Naive thymus-derived CD4-positive, alpha-beta T cell (primary cell): ENCODE measurements at places on chromosomes 1 and 21.
A peak's percentile ranks its signal among the peaks of the same experiment; 100 is the strongest.

- no peak for DNase-seq
Observed at GRCh38 chr1:236168716-236169429, 26.5 kb downstream of the GPR137B start.

DNA sequence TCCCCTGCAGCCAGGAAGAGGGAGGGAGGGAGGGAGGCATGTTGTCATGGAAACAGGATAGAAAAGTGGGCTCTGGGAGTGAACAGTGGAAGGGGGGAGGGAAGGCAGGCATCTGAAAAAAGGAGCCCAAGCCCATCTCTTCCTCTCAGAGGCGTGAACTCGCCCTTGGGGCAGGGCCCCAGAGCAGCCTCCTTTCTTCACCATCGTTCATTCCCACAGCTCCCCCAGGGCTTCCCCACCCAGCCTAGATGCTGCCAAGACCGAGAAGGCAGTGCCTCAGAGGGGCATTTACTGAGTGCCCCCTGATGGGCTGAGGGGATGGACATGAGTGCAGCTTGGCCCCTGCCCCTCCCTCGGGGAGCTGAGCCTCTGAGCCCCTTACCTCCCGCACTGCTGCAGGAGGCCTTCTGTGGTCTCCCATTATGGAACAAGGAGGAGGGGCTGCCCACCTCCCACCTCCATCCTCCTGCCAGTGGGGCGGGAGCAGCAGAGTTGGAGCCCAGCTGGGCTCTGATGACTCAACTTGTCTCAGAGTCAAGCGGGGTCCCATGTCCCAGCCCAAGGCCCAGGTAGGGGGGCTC is 39.1 kb upstream of the KIF21B start:
- no peak for DNase-seq

DNA sequence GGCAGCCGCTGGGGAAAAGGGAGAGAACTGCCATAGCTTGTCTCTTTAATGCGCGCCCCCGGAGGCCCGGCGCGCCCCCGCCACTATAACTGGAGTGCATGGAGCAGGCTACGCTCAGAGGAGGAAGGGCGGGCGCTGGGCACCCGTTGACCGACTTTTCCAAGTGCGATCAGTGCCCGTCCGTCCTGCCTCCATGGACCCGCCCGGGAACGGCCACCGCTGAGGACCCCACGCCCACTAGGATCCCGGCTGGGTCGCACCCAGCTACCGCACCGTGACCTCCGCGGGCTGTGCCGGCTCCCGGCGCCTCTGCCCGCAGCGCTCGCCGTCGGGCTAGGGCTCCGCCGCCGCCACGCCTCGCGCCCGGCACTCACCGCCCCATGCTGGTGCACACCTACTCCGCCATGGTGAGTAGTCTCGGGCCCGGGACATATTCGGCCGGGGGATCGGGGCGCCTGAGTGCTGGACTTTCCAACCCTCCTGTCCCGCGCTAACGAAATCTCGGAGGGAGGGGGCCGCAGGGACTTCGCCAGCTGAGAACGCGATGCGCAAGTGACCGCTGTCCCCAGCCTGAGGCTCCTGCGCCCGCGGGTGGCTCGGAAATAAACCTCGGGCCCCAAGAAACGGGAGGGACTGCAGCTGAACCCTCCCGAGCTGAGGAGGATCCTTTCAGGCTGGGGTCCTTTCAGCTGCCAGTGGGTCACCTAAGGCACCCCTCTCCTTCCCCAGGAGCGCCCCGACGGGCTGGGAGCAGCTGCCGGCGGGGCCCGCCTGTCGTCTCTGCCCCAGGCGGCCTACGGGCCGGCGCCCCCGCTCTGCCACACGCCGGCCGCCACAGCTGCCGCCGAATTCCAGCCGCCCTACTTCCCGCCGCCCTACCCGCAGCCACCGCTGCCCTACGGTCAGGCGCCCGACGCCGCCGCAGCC is at the start of gene TFAP2E:
Gene TFAP2E (plus strand): TSS at position 117 of the 927 bp plus-strand sequence. CDS start 264 bp downstream, at position 381.
- no peak for DNase-seq

DNA sequence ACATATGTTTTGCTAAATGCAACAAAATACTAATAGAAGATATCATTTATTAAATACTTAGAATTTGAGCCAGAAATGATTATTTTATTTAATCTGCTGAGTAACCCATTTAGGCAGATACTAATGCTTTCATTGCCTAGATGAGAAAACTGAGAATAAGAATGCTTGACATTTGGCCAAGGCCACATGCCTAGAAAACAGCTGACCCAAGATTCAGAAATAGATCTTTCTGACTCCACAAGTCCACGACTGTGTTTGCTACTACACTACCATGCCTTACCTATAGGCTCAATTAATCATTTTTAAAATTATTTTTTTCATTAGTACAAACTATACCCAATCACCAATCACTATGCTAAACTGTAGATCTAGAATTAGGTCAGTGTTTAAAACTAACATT is 129.7 kb downstream of the ATP1B1 start:
- DNase-seq = no peak

- peak; percentile 60 for DNase-seq
Observed at GRCh38 chr1:43975249-43975961, 645 bp downstream of the ATP6V0B start.

GRCh38 chr1:117143871-117144270 is 22.3 kb upstream of the TRIM45 start:
- DNase-seq = no peak

DNA sequence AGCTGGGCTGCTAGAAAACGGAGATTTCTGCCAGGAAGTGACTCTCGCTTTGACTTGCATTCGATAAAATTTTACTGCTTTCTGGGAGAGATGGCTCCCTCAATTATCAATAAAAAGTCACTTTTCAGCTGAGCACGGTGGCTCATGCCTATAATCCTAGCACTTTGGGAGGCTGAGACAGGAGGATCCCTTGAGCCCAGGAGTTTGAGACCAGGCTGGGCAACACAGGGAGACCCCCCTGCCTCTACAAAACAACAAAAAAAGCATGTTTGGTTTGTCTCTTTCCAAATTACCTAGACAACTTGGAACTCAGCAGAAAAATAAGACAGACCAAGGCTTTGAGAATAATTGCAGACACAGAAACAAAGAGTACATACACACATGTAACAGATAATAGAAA is 12.9 kb upstream of the ENSA start:
- DNase-seq = no peak

GRCh38 chr1:164635803-164636731 is 77.1 kb downstream of the PBX1 start:
- no peak for DNase-seq

- DNase-seq = no peak
Observed at GRCh38 chr1:159921251-159921650, 4.1 kb downstream of the TAGLN2 start.
